Stimulated activated CD8-positive, alpha-beta memory T cell treated with anti-CD3 and anti-CD28 coated beads, Interleukin-7, amount 100 ng/mL, for 4 hours (primary cell): ENCODE measurements at places on chromosomes 6 and 20.

DNA sequence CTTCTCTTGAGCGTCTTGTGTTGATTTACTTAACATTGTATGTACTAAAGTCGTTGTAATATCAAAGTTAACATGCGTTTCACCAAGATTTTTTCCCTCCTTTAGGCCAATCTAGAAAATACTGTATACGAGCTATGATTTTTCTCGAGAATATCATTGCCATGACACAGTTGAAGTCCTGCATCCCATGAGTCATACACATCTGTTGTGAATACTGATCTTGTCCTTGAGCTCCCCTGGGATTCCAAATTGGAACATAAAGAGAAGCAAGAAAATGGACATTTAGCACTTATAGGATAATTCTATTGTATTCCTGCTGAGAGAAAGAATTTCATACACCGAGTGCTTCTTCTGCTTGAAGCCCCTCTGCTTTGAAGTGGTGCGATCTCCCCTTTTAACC lies 109.6 kb downstream of the SLC35B3 start:
- DNase-seq = no peak

GRCh38 chr6:111750753-111751673 lies 122.2 kb downstream of the FYN start:
- no peak for DNase-seq

DNA sequence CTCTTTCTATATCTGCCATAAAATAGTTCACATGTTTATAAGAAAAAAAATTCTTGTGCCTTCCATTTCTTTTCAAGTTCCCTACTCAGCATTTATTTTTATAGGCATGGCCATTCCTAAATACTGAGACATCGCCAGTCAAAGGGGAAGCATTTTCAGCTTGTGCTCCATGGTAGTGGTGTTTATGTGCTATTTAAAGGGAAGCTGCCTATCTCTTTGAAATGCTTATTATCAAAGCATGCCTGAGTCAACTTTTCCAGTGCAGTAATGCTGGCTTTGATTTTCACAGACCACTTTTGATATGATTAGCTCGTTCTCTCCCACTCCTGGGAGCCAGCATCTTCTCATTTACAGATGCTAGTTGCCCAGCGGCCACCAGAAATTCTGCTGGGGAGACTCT lies 124.1 kb upstream of the RIN2 start:
- no peak for DNase-seq

DNA sequence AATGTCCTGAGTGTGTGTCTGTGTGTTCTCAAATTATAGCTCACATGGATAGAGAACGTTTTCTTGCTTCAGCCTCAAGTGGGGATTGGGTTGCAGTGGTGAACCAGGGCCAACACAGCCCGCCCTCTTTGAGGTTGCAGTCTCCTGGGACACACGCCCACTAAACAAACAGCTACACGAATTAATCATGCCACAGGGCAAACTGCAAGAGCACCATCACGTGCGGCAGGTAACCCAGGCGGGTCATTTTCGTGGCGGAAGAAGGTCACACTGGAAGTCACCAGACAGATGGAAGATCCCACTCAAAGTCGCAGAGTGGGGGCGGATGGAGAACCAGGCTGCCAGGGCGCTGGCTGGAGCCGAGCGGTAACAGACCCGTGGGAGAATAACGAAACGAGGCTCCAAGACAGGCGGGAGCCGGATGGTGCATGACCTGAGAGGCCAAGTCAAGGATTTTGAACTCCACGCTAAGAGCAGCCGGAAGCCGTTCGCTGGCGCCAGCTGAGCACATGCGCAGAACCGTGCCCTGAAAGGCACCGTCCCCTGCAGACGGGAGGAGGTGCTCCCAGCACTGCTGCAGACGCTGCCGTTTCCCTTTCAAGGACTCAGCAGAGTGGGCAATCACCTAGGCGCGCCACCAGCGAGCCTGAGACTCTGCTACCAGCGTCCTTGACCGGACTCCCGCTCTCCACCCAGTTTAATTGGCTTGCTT lies 10.7 kb downstream of the DLL1 start:
- peak; percentile 49 for DNase-seq

GRCh38 chr6:86969573-86969972 lies 32.2 kb downstream of the HTR1E start:
- no peak for DNase-seq

GRCh38 chr6:33610779-33611732 lies 10.1 kb upstream of the ITPR3 start:
- no peak for DNase-seq

- no peak for DNase-seq
These were observed 83.4 kb downstream of the BMP6 start for GRCh38 chr6:7809346-7809745.

GRCh38 chr6:41578217-41579087 lies 32.3 kb downstream of the FOXP4 start:
- DNase-seq = no peak

DNA sequence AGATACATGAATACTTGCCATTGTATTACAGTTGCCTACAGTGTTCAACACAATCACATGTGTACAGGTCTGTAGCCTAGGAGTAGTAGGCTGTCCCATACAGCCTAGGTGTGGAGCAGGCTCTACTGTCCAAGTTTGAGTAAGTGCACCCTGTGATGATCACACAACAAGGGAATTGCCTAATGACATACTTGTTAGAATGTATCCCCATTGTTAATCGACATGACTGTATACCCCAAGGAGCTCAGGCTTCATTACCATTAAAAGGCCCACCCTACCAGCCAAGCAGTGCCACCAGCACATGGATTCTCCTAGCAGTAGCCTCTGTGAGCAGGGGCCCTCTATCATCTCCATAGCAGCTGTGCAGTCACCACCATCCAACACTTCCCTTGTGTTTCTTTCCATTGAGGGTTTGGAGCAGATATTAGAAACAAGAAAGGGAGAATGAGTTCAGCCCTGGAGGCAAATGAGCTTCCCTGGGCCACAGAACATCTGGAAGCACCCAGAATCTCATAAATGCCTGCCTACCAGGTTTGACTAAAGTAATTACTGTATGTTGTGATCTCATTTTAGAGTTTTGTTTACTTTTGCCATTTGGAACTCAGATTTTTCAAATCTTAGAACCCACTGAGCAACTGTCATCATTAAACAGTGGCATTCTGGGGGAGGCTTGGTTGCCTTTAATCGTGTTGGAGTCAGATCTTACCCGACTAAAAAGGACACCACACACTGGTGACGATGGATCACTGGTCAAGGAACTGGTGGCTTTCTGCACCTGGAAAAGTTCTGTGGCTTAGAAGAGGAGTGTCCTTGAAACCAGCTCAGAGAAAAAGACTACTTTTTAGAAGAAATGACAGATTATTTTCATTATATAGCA lies 104.9 kb downstream of the TULP4 start:
- DNase-seq = no peak

DNA sequence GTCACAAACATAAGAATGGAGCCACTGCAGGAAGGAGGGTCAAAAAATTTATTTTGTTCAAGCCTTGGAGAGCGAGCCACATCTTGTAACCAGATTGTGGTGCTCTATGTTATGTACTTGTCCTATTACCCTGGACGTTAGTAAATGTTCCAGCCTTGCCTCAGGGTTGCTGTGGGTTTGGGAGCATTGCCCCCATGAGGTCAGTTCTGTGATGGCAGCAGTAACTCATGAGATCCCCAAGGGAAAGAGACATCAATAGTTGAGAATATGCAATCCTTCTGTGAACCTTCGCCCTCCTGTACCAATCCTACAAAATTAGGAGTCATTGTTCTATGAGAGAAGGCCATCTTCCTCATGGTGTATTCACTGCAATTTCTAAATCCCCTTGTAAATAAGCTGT lies 16.4 kb upstream of the CFAP206 start:
- DNase-seq = no peak

DNA sequence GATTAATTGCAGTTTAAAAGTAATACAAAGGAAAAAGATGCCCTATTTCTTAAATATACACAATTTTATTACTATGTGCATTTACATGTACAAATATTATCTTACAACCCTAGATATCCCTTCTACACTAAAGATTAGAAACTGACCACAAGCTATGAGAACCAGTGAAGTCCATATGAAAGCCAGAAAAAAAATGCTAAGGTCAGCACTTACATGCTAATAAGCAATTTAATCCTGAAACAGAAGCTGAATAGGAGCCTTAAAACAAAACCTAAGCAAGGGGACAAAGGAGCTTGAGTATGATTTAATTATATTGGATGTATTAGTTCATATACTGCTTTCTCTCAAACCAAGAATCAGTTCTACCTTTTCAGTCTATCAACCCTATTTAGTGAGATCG lies 14.2 kb downstream of the CEP162 start:
- DNase-seq = no peak

- DNase-seq = no peak
These were observed 33.3 kb downstream of the BLOC1S5 start for GRCh38 chr6:8030920-8031319.

DNA sequence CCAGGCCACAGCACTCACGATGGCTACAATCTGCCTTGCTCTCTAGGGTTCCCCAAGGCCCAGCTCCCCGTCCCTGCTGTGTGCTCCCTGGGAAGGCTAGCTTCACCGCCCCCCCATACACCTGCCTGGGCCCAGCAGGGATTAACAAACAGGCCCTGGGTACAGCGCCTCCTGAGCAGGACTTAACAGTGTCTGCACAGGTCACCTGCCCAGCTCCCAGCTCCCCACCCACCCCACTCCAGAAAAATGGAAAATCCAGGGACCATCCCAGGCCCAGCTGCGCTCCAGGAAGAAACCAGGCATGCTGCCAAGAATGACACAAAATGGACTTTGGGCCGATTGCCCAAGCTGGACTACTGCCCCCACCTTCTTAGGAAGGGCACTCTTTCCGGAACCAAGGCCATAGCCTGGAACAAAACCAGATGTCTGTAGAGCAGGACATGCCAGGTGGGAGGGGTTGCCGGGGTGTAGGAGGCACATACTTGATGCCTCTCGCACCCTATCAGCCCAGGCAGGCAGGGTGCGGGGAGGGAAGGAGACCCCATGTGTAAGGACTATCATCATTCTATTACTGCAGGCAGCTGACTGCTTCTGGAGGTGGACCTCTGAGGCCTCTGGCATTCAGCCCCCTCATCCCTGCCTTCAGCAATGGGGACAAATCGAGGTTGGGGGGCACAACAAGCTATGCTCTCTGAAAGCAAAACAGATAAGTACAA lies 104.9 kb downstream of the SNX5 start:
- DNase-seq = no peak

DNA sequence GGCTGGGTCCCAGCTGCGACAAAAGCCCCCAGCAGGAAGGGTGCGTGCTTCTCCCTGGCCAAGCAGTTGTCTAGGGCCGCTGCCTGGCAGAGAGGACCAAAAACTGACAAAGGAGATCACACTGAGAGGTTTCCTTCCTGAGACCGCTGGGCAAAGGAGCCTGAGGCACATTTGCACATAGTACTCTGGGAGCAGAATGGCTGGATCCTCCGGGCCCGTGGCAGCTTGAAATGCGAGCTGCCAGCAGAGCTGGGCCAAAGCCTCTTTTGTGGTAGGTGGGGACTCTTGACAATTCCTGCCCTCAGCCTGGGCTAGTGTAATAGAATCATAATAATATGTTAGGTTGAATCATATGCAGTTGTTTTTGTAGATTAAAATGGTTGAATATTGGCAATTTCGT lies 33.1 kb upstream of the RNF8 start:
- no peak for DNase-seq

DNA sequence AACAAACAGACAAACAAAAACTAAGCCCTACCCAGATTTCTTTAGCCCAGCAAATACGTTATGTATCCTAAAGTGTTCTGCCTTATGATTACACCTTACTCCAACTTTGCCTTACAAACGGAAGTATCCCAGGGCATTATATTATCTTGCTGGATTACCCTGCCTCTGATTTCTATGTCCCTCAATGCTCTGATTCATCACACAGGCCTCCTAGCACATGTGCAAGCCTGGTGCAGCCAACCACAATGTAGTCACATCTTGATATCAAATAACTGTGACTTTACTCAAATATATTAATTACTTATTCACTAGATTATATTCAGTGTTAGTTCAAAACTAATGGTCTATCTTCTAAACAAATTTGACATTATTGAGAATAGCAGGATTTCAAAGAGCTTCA lies 598.6 kb downstream of the TBC1D32 start:
- no peak for DNase-seq
